Activated naive CD8-positive, alpha-beta T cell treated with anti-CD3 and anti-CD28 coated beads, Interleukin-2, amount 10 ng/mL, durations not matched to agents 7 days and 5 days (primary cell): ENCODE measurements at places on chromosomes 2 and 18. TPM values are rescaled to one million over a fixed set of nuclear protein-coding genes. Genes with fewer than 3 reads are reported as not detected.

KCNK3 gene
- not detected for total RNA-seq

MGAT4A gene
- total RNA-seq = 152 TPM

SPP2 gene
- not detected for total RNA-seq

CENPA gene
- total RNA-seq = 34.4 TPM

FAM110C gene
- total RNA-seq = 0.69 TPM

CAPN14 gene
- 0.28 TPM for total RNA-seq

GPR75 gene
- 3.3 TPM for total RNA-seq

ZNF2 gene
- total RNA-seq = 5.8 TPM

TRIM43 gene
- not detected for total RNA-seq

TUBB8B gene
- total RNA-seq = not detected

ID2 gene
- 167 TPM for total RNA-seq

DPP4 gene
- total RNA-seq = 107 TPM

CD8A gene
- 666 TPM for total RNA-seq

CD226 gene
- total RNA-seq = 50.9 TPM

IL18RAP gene
- 16.8 TPM for total RNA-seq

DRC1 gene
- total RNA-seq = not detected

GPR45 gene
- total RNA-seq = not detected

UGT1A10 gene
- total RNA-seq = not detected

CXCR2 gene
- total RNA-seq = 0.28 TPM

TAF4B gene
- total RNA-seq = 7.3 TPM

TNFRSF11A gene
- 8.0 TPM for total RNA-seq

INHA gene
- total RNA-seq = not detected

AQP4 gene
- total RNA-seq = not detected

MROH2A gene
- total RNA-seq = not detected

TTN gene
- 13.5 TPM for total RNA-seq

FSHR gene
- total RNA-seq = not detected

TFCP2L1 gene
- total RNA-seq = 0.06 TPM

CERKL gene
- not detected for total RNA-seq

SLC8A1 gene
- total RNA-seq = 0.68 TPM

POTEJ gene
- total RNA-seq = not detected

FAM124B gene
- total RNA-seq = 0.17 TPM

TRAPPC8 gene
- 39.6 TPM for total RNA-seq

GPBAR1 gene
- total RNA-seq = 0.72 TPM

TMEM169 gene
- total RNA-seq = 1.1 TPM

SULT1C3 gene
- not detected for total RNA-seq

COL4A3 gene
- not detected for total RNA-seq

HAAO gene
- total RNA-seq = 0.28 TPM

PID1 gene
- total RNA-seq = 0.11 TPM

FBLN7 gene
- 1.8 TPM for total RNA-seq

LONRF2 gene
- 0.08 TPM for total RNA-seq

GPR155 gene
- 24.3 TPM for total RNA-seq

BOLL gene
- not detected for total RNA-seq

ALLC gene
- not detected for total RNA-seq

BCL11A gene
- 0.40 TPM for total RNA-seq

C2orf66 gene
- not detected for total RNA-seq

LRRC30 gene
- total RNA-seq = not detected
